RKO (cell line): ENCODE measurements at places on chromosomes 5 and 9.

- DNase-seq = no peak
Measured at GRCh38 chr9:78692871-78693270, 395.9 kb downstream of the PSAT1 start.

GRCh38 chr5:134162592-134162991 is 14.2 kb downstream of the SKP1 start:
- no peak for DNase-seq

GRCh38 chr9:14749741-14750211 is 27.2 kb upstream of the CER1 start:
- DNase-seq = no peak

GRCh38 chr9:108273988-108274387 is 581.8 kb downstream of the ACTL7B start:
- DNase-seq = no peak

- DNase-seq = no peak
Measured at GRCh38 chr9:92737216-92737606, 27.4 kb downstream of the BICD2 start.

GRCh38 chr9:25254051-25254450 is 424.2 kb downstream of the TUSC1 start:
- DNase-seq = no peak

DNA sequence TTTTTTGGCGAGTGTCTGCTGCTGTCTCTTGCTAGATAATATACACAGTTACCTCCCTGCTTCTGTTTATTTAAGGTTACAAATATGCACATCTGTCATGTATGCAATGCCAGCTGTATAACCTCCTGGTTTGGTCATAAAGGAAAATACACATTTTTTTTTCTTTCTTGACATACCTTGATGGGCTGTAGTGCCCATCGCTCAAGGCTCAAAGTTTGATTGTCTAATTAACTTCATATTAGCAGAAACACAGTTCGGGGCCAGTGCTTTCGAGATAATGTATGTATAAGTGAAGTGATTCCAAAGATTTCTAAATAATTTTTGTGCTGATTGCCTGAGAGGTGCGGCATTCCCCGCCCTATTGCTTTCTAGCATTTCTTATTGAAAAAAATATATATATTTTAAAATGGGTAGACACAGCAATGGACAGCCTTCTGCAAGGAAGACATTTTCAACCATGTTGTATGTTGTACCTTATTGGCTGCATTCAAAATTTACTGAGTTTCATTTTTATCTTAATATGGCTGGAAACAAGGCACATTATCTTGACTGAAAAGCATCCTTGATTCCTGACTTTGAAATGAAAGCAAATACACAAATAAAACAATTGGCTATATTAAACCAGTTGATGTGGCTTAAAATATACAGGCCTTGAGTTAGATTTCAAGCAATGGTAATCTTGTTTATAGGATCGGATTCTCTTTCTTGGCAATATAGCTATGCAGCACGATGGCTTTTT is 206.2 kb downstream of the MEF2C start:
- DNase-seq = no peak

GRCh38 chr5:166045961-166046360 is 2245.5 kb upstream of the WWC1 start:
- no peak for DNase-seq

DNA sequence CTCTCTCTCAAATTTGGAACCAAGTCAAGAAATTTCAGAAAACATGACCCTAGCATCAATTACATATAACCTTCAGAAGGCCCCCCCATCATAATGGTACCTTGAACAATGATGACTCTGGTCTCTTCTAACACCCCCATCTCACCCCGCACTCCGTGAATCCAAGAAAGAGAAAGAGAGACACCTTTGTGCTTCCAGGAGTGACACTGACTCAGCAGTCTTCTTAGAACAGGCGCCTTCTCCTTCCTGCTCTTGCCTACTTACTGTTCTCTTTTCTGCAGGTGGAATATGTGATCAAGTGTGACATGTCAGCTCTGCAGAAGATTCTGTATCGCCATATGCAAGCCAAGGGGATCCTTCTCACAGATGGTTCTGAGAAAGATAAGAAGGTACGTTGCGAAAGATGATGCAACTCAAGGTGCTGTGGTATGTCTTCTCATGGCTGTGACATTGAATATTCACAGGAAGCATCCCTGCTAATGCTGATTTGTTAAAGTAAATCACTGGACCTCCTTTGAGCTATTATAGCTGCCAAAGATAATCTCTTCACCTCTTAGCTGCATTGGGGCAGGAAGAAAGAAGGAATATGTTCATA is 81.3 kb downstream of the SMARCA2 start:
- no peak for DNase-seq

- DNase-seq = no peak
Measured at GRCh38 chr5:147234825-147235635, at the start of gene STK32A. TSS of gene STK32A (plus strand) at chr5:147235026. CDS start at chr5:147239635, 4,609 bp downstream.

GRCh38 chr9:103919605-103920209 is 174.4 kb upstream of the SMC2 start:
- DNase-seq = no peak

GRCh38 chr9:121620777-121621449 is 30.5 kb upstream of the DAB2IP start:
- DNase-seq = peak; percentile 42

GRCh38 chr5:129696636-129697035 is 51.3 kb upstream of the MINAR2 start:
- no peak for DNase-seq

DNA sequence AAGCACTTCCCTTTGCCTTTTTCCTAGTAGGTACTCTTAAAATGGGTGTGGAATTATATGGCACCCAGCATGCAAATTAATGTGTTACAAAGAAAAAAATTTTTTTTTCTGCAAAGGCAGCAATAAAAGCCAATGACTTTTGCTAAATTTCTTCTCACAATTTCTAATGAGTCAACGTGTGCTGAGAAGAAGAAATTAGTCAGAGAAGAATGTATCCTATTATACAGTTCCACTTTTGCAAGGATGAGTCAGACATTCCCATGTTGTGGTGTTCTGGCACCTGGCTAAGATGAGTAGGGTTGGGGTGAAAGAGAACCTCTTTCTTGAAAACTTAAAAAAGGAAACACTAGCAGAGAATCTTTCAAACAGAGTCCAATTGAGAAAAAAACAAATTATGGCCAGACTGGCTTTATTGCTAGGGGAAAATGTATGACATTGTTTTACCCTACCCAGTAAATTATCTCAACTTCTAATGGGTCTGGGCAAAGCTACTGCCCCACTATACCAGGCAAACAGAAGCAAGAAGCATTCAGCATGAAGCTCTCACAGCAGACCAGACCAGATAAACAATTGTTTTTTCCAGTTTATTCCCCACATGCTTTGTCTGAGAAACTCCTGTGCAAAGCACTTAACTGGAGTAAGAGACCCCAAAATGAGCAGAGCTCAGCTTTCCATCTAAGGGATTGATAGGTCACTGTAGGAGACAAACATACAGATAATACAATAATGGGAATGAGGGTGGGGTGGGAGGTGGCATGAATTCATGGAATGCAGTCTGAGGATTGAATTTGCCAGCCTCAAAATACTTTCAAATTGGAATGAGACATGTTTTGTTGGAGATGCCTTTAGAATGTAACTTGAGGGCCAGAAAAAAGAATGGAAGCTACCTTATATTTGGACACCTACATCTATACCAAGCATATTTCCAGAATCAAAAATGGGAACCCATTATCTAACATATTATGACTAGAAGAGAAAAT is 220.8 kb upstream of the RFX3 start:
- peak; percentile 96 for DNase-seq

DNA sequence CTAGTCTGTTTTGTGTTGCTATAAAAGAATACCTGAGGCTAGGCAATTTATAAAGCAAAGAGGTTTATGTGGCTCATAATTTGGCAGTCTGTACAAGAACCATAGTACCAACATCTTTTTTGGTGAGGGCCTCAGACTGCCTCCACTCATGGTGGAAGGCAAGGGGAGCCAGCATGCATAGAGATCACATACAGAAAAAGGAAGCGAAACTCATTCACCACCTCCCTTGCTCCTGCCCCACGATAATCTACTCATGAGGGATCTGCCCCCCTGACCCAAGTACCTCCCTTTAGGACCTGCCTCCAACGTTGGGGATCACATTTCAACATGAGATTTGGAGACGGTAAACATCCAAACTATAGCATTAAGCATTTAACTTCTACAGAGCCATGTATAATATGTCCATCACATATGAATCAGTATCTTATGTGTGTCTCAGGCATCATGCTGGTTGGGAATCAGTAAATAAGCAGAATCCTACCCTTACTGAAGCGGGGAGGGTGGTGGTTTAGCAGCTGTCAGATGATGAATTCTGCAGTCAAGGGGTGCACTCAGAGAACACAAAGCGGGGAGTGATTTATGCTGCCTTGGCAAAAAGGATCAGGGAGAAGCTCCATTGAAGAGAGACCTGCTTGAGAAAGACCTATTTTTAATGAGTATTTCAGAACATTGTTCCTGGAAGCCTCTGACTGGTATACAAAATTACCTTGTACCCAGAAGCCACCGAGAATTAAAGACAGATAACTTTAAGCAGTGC is 34.8 kb downstream of the HMGXB3 start:
- DNase-seq = no peak

DNA sequence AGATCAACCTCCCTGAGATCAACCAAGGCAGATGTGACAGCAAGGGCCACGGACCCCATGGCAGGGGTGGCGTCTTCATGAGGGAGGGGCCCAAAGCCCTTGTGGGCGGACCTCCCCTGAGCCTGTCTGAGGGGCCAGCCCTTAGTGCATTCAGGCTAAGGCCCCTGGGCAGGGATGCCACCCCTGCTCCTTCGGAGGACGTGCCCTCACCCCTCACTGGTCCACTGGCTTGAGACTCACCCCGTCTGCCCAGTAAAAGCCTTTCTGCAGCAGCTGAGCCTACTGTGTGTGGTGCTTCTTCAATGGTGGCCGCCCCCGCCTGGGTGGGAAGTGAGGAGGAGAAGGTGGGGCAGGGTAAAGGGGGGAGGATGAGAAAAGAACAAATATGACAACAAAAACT is 8.3 kb downstream of the GPX3 start:
- no peak for DNase-seq

DNA sequence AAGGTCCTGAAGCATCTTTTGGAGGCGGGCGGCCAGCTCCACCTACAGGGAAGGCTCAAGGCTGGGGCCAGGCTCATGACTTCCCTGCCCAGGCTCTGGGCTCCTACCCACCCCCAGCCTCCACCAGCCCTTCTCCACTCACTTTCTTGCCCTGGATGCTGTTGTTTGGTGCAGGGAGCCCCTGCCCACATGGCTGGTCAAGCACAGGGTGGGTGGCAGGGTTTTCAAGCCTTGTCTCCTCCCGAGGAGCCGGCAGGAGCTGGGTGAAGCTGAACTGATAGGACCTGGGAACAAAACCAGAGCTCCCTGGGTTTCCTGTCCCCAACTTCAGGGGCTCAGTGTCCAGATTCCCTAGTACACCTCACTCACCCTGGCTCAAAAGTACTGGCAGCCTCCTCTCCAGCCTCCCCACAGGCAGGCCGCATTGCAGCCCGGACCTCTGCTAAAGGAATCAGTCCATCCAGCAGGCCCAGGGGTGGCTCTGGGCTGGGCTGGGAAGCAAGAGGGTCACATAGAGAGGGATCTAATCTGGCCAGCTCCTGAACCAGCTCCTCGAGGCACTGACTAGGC is 6.9 kb downstream of the SHROOM1 start:
- DNase-seq = no peak

DNA sequence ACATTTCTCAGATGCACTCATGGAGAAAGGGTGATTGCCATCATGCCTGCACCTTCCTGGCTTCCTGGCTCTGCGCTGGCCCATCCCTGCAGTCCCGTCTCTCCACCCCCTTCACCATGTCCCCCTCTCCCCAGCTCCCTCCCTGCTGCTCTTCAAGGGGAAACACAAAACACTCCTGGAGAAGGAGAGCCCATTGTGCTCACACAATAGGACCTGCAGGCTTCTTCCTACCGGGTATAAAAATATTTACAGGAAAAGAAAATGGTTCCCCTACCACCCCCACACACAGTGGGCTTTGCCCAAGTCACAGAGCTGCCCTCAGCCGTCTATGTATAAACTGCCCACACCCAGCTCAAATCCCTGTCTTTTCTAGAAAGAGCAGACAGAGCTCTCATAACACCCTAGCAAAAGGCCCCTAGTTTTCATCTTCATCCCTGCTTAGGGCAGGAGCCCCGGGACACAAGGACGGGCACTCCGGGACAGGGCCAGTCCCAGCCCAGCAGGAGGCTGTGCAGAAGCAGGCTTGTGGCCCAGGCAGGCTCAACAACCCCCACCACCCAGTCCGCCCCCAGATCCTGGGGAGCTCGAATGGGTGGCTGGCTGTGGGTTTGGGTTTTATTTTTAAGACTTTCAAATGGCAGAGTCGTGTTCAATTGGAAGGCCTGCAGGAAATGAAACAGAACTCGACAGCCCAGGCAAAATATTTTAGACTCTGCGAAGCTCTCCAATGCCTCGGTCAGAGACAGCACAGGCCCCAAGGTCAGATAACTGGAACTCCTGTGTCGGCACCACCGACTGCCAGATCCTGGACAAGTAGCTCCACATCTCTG is 77.3 kb downstream of the LRSAM1 start:
- no peak for DNase-seq
